ENCODE measurements at places on chromosomes 7 and 10.
A peak's percentile ranks its signal among the peaks of the same experiment; 100 is the strongest.

DNA sequence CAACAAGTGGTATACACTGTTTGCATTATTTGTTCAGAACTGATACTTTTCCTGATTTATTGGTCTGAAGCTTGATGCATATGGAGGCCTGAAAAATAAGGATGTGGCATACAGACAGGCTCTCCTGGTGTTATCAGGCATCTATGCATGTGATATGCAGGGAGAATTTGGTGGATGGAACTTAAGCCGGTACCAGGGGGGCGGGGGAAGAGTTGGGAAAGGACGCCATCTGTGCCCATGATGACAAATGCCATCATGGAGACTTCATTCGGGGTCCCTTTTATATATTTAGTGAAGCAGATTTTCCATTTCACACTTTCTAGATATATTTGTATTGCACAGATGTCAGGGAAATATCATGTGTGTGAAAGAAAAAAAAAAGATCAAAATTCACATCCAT is 5.4 kb downstream of the HECW1 start:
- peaks cover 72% of the 10 kb centered on the region for H3K27me3 ChIP-seq
- H3K4me1 ChIP-seq = peaks cover 6% of the 10 kb centered on the region
- DNase-seq = no peak
- no peaks in the 10 kb centered on the region for H3K36me3 ChIP-seq
- H3K4me3 ChIP-seq = no peak overlapping the region

- peak overlapping the region; percentile 42 for H3K27ac ChIP-seq
- no peaks in the 10 kb centered on the region for H3K27me3 ChIP-seq
- no peak overlapping the region for H3K4me3 ChIP-seq
- peaks cover 13% of the 10 kb centered on the region for H3K36me3 ChIP-seq
- DNase-seq = no peak
- H3K4me1 ChIP-seq = peaks cover 31% of the 10 kb centered on the region
Observed at GRCh38 chr10:71975871-71976725, 11.9 kb downstream of the CHST3 start.

- no peak overlapping the region for H3K4me3 ChIP-seq
- H3K36me3 ChIP-seq = no peaks in the 10 kb centered on the region
- no peaks in the 10 kb centered on the region for H3K27me3 ChIP-seq
- peaks cover 56% of the 10 kb centered on the region for H3K4me1 ChIP-seq
Observed at GRCh38 chr7:121798453-121798840, 74.5 kb upstream of the PTPRZ1 start.

DNA sequence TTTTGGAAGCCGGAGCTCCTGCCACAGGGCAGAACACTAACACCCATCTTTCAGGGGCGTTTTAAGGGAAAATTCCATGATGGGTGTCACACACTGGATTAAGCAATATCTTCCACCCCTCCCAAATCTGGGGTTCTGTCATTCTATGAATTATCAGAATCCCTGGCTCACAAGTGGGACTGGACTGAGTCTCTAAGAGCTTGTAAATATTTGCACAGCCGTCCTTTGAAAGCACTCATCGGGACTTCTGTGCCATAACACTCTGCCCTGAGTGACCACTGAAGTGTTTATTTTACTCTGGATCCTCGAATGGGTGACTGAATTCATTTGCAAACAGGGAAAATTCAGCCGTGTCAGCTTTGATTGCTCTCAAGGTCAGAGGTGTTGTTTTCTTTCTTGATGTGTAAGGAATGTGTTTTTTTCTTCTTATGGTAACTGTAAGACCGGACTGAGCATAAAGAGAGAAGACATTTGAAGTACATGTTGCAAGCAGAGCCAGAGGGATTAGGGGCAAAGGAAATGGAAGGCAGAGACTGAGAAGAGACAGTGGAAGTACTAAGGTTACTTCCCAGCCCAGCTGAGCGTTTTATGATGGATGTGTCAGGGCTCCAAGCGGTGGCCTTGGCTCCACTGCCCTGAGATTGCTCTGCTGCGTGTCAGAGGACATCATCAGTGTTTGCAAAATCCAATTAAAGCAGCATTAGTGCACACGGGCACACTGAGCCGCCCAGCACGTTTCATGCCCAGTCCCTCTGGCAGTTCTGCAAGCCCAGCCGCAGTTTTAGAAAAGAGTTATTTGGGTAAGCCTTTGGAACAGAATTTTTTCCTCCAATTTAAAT is 17.7 kb upstream of the GTPBP4 start:
- H3K27me3 ChIP-seq = no peaks in the 10 kb centered on the region
- no peak for DNase-seq
- H3K27ac ChIP-seq = no peak overlapping the region
- no peaks in the 10 kb centered on the region for H3K36me3 ChIP-seq

DNA sequence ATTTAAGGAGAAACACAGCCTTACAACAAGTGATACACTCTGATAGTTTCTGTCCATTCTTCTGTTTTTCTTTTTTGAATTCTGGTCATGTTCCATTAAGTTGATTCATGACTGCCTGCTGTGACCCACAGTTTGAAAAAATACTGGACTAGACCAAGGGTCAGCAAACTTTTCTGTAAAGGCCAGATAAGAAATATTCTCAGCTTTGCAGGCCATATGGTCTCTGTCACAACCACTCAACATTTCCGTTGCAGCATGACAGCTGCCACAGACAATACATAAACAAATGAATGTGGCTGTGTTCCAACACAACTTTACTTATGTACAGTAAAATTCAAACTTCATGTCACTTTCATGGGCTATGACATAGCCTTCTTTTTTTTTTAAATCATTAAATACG is 156.7 kb downstream of the PLXNA4 start:
- H3K4me3 ChIP-seq = no peak overlapping the region
- no peaks in the 10 kb centered on the region for H3K27me3 ChIP-seq
- no peak overlapping the region for H3K27ac ChIP-seq
- no peaks in the 10 kb centered on the region for H3K4me1 ChIP-seq
- H3K36me3 ChIP-seq = no peaks in the 10 kb centered on the region
